ENCODE measurements at places on chromosomes 11 and 22. TPM values are rescaled to one million over a fixed set of nuclear protein-coding genes. Genes with fewer than 3 reads are reported as not detected.

Gene PHLDB1
- 40.0 TPM for total RNA-seq

Gene VEGFB
- total RNA-seq = 3.0 TPM

GRCh38 chr11:119155733-119156492 lies 7.1 kb downstream of the ABCG4 start:
- DNase-seq = no peak

DNA sequence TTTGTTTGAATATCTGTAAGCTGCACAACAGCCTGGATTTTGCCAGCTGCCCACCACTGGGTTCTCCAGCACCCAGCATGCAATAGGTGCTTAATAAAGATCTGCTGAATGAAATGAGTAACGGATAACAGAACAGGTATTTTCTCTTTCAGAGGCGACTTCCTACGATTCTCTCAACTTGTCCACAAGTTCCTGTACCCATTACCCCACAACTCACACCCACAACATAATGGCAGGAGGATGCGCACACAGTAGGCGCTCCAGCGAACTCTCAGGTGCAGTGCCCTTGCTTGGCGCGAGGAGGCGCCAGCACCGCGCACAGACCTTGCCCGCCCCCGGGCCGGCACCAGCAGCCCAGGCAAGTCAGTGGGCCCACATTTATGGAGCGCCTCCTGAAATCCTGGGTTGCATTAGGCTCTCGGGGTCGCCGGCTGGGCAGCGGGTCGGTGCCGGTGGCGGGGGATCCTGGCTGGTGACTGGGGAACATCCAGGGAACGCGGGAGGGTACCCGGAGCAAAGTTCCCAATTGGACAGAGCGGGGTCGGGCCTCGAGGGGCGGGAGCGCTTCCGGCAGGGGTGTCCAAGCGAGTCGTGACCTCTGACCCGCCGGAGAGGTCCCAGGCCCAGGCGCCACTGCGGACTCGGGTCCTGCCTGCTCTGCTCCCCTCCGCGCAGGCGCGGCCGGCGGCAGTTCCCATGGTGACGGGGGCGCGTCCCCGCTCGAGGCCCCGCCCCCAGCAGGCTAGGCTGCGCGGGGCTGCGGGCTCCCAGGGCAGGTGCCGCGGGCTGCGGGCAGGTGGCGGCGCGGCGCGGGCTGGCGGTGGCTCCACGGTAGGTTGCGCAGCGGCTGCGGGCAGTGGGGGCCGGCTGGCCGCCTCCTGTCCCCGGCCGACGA lies at the start of gene KIAA1671:
KIAA1671 (plus strand) TSS at position 775 of the 895 bp plus-strand sequence. CDS start 75,284 bp downstream, outside the sequence.
- peak; percentile 27 for DNase-seq

DNA sequence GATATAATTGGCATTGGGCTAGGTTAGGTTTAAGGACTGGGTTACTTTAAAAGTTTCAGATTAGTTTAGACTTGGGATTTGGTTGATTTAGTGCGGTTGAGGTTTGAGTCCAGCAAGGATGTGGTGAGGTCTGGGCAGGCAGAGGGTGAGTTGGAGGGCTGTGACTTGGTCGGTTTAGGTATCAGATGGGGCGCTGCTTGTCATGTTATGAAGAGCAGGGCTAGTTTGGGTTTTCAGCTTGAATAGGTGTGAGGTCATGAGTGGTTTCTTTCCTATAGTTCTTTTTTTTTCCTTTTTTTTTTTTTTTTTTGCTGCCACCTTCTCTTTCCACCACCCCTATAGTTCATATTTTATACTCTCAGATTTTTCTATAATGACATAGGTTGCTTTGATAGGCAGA lies 4.8 kb downstream of the CLCF1 start:
- no peak for DNase-seq

DNA sequence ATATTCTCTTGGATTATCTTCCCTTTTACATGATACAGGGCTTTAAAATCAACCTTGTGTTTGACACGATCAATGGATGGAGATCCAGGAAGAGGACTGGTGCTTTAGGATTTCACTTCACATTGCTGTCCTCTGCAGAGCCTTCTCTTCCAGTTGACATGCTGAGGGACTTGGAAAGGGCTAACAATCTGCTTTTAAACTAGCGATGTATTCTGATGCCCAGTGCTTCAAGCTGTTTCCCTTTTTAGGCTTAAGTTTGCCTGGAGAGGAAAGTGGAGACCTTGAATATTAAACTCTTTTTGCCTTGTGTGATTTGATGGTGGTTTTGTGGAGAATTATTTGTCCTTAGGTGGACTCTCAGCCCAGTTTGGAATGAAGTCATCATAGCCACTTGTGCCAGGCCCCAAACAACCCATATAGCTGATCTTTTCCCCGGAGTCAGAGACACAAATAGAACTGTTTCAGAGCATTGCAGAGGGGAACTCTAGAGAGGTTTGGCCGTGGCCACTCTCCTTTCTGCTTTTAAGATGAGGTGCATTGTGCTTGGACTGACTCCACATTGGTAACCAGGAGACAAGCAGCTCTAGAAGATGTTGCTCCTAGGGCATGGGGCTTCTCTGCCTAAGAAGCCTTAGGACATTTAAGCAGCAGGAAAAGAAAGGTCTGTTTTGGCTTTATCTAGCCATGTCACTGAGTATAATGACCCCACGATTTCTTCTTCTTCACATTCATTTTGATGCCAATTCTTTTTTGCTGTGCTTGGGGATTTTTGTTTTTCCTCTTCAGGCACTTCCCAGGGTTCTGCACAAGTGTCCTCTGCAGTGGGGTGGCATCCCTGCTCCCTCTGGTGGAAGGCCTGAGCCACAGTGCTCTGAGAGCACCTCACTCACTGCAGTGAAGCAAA lies 152.8 kb downstream of the NCAM1 start:
- DNase-seq = peak; percentile 8

All from IMR-90 (cell line).